ENCODE measurements at places on chromosomes 5 and 9. TPM values are rescaled to one million over a fixed set of nuclear protein-coding genes. Genes with fewer than 3 reads are reported as not detected.

Gene SLC2A8
- total RNA-seq: 30.6 TPM

Gene RFESD
- total RNA-seq: 1.1 TPM

Gene DRD1
- not detected for total RNA-seq

Gene CDH6
- 178 TPM for total RNA-seq

Gene DMAC1
- total RNA-seq: 22.2 TPM

Gene LCP2
- total RNA-seq: not detected

Gene LCNL1
- total RNA-seq: not detected

Gene LECT2
- not detected for total RNA-seq

Gene CCNO
- not detected for total RNA-seq

Gene ZNF474
- total RNA-seq: 0.64 TPM

Gene GRM6
- total RNA-seq: not detected

Gene C5
- 1.0 TPM for total RNA-seq

Gene ZNF782
- total RNA-seq: 4.9 TPM

Gene FABP6
- total RNA-seq: 7.7 TPM

Gene GPR150
- not detected for total RNA-seq

Gene IFNK
- not detected for total RNA-seq

Gene LHX3
- total RNA-seq: 0.81 TPM

Gene LCN12
- 2.9 TPM for total RNA-seq

Gene SAXO1
- 0.37 TPM for total RNA-seq

Gene WNK2
- 336 TPM for total RNA-seq

Gene TCOF1
- total RNA-seq: 39.7 TPM

Gene ZNF189
- total RNA-seq: 30.1 TPM
